Fibroblast of lung (primary cell): ENCODE measurements at places on chromosomes 5 and 9. TPM values are rescaled to one million over a fixed set of nuclear protein-coding genes. Genes with fewer than 3 reads are reported as not detected.

Gene IRX1
- not detected in 2 replicates for total RNA-seq

Gene ASPN
- total RNA-seq: 10.4 and 10.5 TPM in 2 replicates

Gene WDR38
- total RNA-seq: not detected in 2 replicates

Gene CAMK2A
- 0.77 and 2.1 TPM in 2 replicates for total RNA-seq

Gene MRPL36
- total RNA-seq: 47.9 and 58.0 TPM in 2 replicates

Gene RANBP3L
- under 0.01 TPM in 1 of 2 replicates, not detected in the other for total RNA-seq

Gene PCDHGA4
- 2.8 and 7.6 TPM in 2 replicates for total RNA-seq
